ENCODE measurements at places on chromosomes 2 and 18.

- DNase-seq: peak; percentile 50
These were observed 111.6 kb downstream of the AGAP1 start for GRCh38 chr2:235605312-235606003.

GRCh38 chr2:27049422-27050280 is 1.8 kb upstream of the AGBL5 start:
- DNase-seq: no peak

DNA sequence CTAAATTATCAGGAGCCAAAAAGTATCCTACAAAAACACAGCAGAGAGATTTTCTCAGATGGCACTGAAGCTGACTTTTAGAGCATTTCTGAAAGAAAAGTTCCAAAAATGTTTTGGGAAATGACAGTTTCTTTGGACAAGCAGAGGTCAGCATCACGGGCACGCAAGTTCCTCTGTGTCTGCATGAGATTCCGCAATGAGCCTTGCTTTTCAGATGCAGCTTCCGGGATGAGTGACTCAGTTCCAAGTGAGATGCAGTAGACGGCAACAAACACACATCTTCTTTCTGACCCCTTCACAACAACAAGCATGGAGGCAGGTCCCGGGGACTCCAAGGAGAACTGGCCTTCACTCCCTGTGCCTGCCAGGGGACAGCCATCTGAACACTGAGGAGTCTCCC is 76.6 kb downstream of the EIPR1 start:
- DNase-seq: no peak

GRCh38 chr2:146874260-146874658 is 970.6 kb upstream of the ACVR2A start:
- DNase-seq: no peak

GRCh38 chr18:8364385-8364784 is 244.9 kb upstream of the RAB12 start:
- DNase-seq: no peak

DNA sequence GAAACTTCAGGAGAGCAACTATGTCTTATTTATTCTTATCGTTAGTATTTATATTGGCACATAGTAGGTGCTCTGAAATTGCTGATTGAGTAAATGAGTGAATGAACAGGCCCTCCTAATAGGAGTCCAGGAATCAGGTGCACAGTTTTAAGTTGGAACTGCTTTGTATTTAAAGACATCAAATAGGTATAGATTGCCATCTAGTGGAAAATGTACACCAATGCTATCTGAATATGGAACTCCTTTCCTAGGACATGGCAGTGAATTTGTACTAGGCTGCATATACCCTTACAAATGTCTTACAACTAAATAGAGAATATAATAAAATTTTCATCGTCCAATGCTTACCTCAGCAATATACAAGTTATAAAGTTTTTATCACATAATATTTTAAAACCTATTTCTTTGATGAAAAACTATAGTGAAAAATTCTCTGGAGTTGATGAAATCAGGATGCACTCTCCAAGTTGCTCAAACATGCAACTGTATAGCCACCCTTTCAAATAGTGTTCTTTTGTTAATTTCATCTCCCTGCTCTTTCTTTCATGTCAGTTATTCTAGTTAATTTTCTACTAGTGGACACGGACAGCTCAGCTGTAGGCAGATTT is 318.9 kb upstream of the SYT4 start:
- peak; percentile 31 for DNase-seq

DNA sequence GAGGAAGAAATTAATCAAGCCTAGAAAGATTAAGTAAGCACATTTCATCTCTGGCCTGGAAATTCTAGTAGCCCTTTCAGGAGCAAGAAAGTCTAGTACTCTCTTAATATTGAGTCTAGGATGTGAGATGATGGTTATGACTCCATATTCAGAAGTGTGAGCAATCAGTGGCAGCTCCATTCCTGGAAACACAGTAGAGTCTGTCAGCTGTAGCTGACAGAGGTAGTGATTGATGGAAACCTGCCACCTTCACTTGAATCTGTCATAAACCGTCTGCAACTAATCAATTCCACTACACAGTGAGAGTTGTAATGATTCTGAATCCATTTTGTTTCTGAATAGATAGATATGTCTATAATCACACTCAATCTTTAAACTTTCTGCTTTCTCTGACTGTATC is 635.1 kb downstream of the IRS1 start:
- no peak for DNase-seq

DNA sequence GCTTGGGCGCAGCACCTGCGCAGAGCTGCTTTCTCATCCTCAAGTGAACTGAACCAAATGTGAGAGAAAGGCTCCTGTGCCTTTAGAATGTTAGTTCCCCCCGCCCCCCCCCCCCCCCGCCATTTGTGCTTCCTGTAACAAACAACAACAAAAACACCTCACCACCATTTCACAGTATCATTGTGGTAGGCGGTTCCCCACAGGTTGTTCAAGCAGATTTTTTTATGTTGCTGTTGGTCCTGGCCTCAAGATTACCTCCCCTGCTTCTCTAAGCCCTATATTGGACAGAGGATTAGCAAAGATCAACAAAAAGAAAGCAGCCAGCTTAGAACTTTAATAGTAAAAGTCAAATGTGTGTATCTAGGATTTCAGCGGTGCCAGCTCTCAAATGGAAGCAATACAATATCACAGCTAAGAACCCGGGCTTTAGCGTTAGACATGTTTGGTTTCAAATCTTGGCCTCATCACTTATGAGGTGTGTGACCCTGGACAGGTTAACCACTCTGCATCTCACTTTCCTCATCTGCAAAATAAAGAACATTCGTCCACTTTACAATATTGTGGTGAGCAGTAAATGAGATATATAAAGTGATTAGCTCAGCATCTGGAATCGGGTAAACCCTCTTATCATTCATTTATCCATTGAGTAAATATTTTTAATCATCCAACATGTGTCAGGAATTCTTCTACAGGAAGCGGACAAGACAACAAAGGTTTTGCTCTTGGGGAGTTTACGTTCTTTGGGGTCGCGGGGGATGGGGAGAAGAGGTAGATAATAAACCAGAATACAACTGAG is 84.6 kb downstream of the KCTD18 start:
- DNase-seq: no peak

DNA sequence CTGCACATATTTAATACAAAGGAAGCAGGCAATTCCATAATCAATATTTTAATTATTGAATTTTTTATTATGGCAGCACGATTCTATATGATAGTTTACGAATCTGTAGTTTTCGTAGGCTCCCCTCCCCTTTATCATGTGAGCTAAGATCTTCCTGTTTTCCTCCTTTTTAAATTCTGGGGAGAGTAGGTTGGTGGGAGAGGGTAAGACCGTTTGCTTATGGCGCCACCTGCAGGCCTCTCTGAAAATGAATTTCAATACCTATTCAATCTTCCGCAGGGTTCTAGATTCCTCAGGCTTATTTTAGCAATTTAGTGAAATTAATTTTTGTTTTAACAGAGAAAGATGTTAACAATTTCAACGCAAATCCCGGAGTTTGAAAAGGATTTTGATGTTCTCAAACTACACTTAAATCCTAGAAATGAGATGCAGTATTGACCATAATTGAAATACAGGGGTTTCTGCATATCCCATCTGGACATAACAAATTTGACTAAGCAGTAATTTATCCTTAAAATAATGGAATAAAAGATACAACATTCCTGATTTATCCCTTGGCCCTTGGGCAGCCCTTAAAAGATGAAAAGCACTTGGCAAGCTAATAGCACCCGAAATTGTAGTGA is 12.8 kb upstream of the GBX2 start:
- DNase-seq: no peak

- no peak for DNase-seq
These were observed 276.6 kb downstream of the MREG start for GRCh38 chr2:215736653-215737290.

GRCh38 chr2:38152913-38153312 is 77.0 kb upstream of the CYP1B1 start:
- DNase-seq: no peak

GRCh38 chr2:23684395-23685176 is 242.3 kb downstream of the ATAD2B start:
- DNase-seq: no peak

DNA sequence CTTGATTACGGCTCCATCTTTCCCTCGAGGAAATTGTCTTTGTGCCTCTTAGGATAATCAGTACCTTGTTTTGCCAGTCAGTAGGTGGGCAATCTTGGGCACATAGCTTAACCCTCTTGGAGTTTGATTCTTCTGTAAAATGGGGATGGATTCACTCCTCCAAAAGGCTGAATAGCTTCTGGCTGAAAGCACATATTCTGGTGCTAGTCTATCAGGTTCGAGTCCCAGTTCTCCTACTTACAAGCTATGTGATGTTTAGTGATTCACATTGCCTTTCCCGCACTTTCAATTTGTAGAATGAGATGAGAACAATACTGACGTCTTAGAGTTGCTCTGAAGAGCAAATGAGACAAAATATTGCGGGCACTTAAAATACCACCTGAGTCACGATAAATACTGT is 43.9 kb downstream of the ATIC start:
- DNase-seq: no peak

DNA sequence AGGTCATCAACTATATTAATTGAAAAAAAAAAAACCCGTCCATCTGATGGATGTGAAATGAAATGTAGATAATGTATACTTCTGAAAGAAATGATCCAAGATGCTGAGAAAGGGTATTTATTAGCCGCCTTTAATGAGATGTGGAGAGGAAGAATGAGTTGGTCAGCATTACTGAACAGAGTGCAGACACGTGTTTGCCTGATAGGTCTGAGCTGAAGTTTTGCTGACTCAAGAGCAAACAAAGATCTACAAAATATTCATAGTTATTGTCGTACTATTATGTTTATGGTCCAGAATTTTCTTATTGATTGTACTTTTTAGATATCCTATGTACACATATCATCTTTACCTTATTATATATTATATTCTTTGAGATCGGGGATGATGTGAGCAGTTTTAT is 235.3 kb downstream of the RDH14 start:
- no peak for DNase-seq

- no peak for DNase-seq
These were observed 2.4 kb downstream of the GFPT1 start for GRCh38 chr2:69384618-69385081.

- DNase-seq: no peak
These were observed 16.0 kb downstream of the CTIF start for GRCh38 chr18:48554610-48555400.

GRCh38 chr2:10590742-10591141 is 99.0 kb downstream of the NOL10 start:
- DNase-seq: no peak

DNA sequence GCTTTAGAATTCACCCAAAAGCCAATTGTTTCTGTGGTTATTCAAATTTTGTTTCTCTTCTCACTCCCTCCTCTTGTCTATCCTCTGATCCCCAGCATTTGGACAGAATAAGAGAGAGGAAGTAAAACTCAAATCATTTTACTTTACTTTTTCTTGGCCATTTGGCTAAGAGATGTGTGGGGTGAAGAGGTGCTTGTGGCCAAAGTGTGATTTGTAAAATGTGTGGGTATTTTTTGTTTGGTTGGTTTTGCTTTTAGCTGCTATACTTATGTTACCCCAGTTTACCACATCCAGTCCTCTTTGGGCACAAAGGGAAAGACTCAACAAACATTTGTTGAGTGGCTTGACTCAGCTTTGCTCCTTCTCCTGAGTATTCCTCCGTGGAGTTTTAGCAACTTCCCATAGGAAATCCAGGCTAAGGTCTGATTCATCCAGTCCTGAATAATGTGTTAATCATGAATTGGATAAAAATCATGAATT is 109.1 kb upstream of the CYP1B1 start:
- DNase-seq: no peak

Measured in NCI-H1436 treated with DMSO at 0.1 percent for 48 hours (cell line).